ENCODE measurements at places on chromosomes 3 and 15.

DNA sequence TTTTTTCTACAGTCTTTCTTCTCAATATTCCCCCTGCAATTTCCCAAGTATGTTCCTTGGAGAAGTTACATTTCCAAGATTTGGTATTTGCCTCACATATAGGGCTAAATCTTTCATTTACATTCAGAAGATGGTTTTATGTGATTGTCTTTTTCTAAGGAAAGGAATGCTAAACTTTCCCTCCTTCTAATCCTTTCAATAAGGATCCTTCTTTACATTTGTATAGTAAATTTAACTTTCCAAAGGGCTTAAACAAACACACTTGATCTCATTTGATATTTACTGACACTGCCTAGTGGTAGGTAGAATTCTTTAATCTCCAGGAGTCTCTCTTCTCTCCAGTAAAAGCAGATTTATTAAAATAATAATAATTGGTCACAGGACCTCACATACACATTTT, 185.3 kb downstream of the LSAMP start:
- no peak for DNase-seq

GRCh38 chr15:70562906-70563305, 200.5 kb downstream of the UACA start:
- DNase-seq = no peak

GRCh38 chr3:121969631-121970030, 52.4 kb downstream of the ILDR1 start:
- no peak for DNase-seq

- no peak for DNase-seq
These were observed 792 bp downstream of the SHF start for GRCh38 chr15:45186771-45187577.

- no peak for DNase-seq
These were observed 70.0 kb upstream of the WDR72 start for GRCh38 chr15:53829471-53829870.

GRCh38 chr3:56022619-56023018, 445.6 kb downstream of the ERC2 start:
- DNase-seq = no peak

DNA sequence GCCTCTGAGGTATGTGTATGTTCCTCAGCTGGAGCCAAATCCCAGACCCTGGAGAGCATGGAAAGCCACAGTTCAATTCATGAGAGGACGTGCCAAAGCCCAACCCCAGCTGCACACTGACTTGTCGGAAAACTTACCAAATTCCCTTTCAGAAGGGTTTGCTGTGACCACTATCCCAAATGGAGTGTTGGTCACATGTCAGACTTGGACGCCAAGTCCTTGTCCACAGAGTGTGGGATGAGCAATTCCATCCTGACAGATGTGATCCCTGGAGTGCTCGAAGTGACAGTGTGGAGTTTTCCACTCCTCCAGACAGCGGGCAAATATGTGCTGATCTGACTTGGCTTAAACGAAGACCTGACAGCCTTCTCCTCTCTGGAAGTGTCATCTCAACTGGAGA, 71.2 kb downstream of the RORA start:
- no peak for DNase-seq

- no peak for DNase-seq
These were observed 23.3 kb upstream of the PLCL2 start for GRCh38 chr3:16861432-16861831.

GRCh38 chr3:32603064-32603463, 32.4 kb upstream of the DYNC1LI1 start:
- DNase-seq = no peak

GRCh38 chr3:146052056-146052790, 108.8 kb downstream of the PLOD2 start:
- DNase-seq = no peak

- no peak for DNase-seq
These were observed 27.0 kb downstream of the WWTR1 start for GRCh38 chr3:149630806-149631205.

GRCh38 chr3:40737343-40737742, 212.6 kb downstream of the ZNF621 start:
- DNase-seq = no peak

DNA sequence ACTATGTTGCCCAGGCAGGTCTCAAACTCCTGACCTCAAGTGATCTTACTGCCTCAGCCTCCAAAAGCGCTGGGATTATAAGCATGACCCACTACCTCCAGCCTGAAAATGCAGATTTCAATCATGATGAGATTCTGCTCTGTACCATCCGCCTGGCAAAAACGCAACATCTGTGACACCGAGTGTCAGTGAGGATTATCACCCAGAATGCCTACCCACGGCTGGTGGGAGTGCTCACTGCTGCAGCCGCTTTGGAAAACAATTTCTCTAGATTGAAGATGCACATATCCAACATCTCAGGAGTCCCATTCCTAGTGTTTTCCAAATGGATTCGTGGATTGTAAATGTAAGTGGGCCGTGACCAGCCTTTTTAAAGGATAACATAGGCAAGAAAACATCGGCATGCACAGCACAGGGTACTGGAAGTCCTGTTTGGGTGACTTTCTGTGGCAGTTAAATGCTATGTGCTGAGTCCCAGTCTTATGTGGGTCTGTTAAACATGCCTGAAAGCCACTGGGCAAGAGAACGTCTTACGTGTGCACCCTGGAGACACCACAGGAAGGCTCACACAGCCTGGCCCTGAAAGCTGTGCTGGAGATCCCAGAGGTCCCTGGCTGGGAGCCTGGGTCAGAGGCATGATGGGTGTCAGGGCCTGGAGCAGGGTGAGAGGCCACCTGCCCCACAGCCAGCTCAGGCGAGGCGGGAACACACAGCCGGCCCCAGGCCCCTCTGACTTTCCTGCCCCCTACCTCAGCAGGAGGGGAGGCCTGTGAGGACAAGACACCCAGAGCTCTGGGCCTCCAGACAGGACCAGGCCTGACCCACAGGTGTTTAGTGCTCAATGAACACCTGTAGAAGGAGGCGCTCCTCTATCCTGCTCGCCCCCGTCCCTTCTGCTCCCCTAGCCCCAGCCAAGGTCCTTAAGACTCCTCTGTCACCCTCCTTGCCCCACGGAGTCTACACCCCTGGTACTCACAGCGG, 918 bp downstream of the PRSS50 start:
- DNase-seq = no peak

DNA sequence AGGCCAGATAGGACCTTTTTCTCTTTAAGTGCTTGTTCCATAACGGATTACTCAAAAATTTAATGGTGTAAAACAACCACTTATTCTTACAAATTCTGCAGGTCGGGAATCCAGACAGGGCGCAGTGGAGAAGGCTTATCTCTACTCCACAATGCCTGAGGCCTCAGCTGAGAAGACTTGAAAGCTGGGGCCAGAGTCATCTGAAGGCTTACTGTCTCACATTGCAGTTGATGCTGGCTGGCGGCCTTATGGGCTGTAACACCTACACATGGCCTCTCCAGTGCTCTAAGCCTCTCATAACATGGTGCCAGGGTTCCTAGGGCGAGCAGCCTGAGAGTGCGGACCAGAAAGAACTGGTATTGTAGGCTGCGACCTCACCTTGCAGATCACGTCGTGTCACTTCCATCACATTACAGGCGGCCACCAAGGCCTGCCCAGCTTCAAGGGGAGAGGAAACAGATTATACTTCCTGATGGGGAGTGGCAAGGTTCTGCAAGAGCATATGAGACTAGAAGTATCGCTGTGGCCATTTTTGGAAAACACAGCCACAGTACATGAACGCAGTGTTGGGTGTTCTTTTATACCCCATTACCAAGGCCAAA, 32.4 kb downstream of the CMTM7 start:
- no peak for DNase-seq

Measured in stimulated activated CD8-positive, alpha-beta memory T cell treated with anti-CD3 and anti-CD28 coated beads, Interleukin-7, amount 100 ng/mL, for 24 hours (primary cell).